Common myeloid progenitor, CD34-positive (primary cell): ENCODE measurements at places on chromosomes 4 and X.
A peak's percentile ranks its signal among the peaks of the same experiment; 100 is the strongest.

DNA sequence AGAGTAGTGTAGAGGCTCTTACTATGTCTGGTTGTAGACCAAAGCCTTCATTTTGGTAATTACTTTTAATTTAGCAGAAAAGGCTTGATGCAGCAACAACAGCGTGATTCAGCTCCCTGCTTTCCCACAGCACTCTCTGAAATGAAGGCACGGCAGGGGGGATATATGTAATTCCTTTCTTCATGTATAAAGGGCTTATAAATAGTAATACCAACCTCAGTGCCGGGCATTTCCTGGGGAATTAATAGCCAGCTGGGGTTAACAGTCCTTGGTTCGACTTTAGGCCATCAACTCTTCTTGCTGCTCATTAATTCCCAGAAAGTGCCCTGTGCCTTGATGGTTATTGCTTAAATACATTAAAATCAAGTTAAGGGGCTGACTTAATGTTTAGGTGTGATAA lies 669.0 kb downstream of the ZNF674 start:
- no peak for DNase-seq

DNA sequence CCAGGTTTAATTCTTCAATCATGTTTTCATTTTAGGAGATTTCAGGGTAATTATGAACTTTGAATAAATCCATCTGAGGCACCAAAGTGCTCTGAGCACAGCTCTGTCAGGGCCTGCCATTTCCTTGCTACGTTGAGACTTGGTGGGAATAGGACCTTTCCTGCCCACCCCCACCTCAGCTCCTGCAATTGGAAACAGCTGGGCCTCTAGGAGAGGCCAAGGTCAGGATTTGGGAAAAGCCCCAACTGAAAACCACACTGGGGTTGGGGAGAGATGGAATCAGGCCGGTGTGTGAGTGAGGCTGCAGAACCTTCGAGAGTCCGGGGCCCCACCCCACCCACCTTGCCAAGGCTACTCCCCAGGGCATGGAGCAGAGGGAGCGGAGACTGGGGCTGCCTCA lies 212.7 kb upstream of the BCOR start:
- DNase-seq = no peak

GRCh38 chrX:19698122-19698521 lies 182.8 kb upstream of the MAP3K15 start:
- no peak for DNase-seq

DNA sequence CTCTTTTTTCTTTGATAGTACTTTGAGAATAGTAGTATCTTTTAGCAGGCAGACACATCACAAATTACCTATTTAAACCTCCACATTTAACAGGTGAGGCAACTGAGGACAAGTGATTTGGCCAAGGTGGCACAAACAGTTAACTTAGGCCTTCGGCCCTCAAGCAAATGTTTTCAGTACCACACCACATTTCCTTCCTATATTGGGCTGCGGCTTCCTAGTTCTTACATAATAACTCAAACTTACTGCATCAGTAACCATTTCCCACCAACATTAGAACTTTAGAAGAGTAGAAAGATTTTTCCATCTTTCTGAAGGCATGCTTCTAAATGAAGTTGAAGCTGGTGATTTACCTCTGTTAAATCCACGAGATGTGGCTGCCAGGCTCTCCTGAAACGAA lies 63.2 kb upstream of the SLC4A4 start:
- peak; percentile 23 for DNase-seq
